ENCODE measurements at places on chromosomes 1 and 21.

GRCh38 chr1:202305168-202305567, 36.6 kb downstream of the UBE2T start:
- DNase-seq: no peak

DNA sequence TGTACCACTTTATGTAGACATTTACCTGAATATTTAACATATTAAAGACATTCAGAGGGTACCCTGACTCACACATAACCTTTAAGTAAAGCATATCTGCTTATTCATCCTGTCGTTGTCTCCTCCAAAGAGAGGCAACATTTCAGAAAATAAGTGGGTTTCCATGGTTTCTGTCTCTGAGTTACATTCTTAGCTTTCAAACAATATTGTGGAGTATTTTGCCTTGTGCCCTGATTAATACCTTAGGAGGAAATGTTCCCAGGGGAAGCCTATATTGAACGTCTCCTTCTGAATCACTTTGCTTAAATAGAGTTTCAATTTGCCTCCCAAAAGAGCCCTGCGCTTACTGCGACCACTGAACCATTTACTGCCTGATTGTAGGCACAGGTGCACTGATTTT, 26.1 kb downstream of the PALMD start:
- DNase-seq: no peak

DNA sequence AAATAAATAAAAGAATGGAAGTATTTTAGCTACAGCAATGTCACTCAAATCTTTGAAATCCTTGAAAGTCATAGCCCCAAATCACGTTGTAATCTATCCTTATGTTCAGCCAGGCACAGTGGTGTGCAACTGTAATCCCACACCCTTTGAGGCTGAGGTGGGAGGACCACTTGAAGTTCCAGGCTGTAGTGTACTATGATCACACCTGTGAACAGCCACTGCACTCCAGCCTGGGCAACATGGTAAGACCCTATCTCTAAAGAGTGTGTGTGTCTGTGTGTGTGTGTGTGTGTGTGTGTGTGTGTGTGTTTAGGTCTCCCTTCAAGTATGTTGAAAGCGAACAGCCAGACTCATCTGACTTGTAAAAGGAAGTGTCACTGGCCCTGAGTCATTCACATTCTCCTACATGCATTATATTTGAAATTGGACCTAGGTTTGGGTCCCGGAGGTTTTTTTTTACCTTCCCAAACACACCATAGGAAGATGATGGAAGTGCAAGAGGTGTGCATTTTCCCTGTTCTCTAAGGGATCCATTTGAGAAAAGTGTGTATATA, 50.1 kb downstream of the ZNF281 start:
- DNase-seq: no peak

- no peak for DNase-seq
Observed at GRCh38 chr1:106600626-106601025, 455.8 kb upstream of the PRMT6 start.

GRCh38 chr1:167197692-167198091, 23.0 kb upstream of the POU2F1 start:
- no peak for DNase-seq

DNA sequence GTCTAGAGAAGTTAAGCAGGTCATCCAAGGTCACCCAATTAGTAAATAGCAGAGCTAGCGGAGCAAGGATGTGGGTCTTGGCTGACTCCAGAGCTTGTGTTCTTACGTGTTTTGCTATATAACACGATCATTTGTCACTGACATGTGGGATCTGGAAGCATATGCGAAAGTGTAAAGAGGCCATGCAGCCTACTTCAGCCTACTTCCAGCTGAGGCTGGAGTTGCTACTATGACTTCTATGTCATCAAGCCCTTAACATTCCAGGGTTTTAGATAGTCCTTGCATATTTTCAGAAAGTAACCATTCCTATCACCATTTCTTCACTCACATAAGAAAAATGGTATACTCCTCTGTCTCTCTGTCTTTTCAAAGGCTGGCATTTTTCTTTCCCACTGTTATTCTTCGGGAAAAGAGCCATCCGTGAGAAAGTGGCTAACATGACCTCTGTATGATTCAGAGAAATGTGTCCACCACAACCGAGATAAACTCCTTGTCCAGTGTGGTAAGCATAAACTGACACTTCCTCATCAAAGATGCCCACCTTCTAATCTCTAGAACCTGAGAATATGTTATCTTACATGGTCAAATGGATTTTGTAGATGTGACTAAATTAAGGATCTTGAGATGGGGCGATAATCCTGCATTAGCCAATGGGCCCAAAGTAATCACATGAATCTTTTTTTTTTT, 24.0 kb upstream of the ABL2 start:
- no peak for DNase-seq

DNA sequence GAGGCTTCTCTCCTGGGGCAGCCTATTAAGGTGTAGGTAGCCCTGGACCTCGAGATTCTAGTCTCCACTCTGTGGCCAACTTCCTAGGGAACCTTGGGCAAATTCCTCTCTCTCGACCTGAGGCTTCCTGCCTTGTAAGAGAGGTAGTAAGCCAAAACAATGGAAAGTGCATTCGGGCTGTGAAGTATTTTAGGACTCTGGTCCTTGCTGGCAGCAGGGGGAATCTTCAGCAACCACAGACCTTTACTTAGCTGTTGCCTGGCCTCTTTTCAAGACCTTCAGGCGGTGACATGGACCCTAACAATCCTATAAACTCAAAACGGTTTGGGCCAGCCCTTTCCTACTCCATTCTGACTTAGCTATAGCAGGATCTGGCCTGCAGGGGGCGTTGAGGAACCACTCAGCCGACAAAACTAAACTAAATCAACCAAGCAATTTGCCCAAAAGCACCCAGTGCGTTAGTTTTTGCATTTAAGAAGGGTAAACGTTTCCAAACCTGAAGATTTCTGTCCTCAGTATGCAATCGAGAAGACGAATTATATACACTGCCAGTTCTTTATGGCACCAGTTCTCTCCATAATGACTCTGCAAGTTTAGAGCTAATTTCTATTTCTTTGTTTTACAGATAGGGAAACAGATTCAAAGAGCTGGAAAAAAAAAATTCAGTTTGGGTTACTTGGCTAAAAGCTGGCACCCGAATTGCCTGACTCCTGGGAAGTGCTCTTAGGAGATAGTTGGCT, 10.9 kb upstream of the SESN2 start:
- DNase-seq: peak; percentile 59

Data from stimulated activated CD8-positive, alpha-beta memory T cell treated with anti-CD3 and anti-CD28 coated beads, Interleukin-2, amount 100 ng/mL, for 1 hour (primary cell).